HFFc6 (cell line): ENCODE measurements at places on chromosomes 1 and 21. TPM values are rescaled to one million over a fixed set of nuclear protein-coding genes. Genes with fewer than 3 reads are reported as not detected.

DNA sequence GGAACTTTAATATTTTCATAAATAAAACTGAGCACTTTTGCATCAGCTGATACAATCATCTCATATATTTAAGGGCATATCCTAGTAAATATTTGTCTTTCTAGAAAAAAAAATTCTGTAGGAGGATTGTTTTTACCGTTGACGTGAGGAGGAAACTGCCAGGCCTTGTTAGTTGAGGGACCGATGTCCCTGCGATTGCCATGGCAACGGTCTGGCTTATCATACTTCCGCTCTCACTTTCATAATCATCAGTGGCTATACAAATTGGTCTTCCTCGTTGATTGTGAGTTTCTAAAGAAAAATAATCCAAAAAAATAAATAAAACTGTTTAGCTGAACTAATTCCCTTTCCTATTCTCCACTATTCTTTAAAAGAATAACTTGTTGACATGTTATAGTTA is 69.3 kb upstream of the ANGPTL3 start:
- no peaks in the 10 kb centered on the region; the same call in 1 of the 2 replicates for H3K27me3 ChIP-seq
- no peak for DNase-seq
- no peaks in the 10 kb centered on the region for H3K4me1 ChIP-seq
- no peak overlapping the region for H3K27ac ChIP-seq
- H3K4me3 ChIP-seq: no peak overlapping the region

CYP4X1 gene
- total RNA-seq: not detected in 3 replicates

PYHIN1 gene
- not detected in 2 replicates for total RNA-seq

GRCh38 chr1:51976846-51977602 is 13.5 kb downstream of the RAB3B start:
- no peak for DNase-seq
- H3K27ac ChIP-seq: peak overlapping the region; percentile 30
- no peak overlapping the region for H3K4me3 ChIP-seq
- H3K4me1 ChIP-seq: peaks cover 64% of the 10 kb centered on the region
- H3K36me3 ChIP-seq: peaks cover 36% of the 10 kb centered on the region
- H3K27me3 ChIP-seq: no peaks in the 10 kb centered on the region

IGSF21 gene
- total RNA-seq: not detected in 2 replicates

CELA3B gene
- total RNA-seq: not detected in 3 replicates

DNA sequence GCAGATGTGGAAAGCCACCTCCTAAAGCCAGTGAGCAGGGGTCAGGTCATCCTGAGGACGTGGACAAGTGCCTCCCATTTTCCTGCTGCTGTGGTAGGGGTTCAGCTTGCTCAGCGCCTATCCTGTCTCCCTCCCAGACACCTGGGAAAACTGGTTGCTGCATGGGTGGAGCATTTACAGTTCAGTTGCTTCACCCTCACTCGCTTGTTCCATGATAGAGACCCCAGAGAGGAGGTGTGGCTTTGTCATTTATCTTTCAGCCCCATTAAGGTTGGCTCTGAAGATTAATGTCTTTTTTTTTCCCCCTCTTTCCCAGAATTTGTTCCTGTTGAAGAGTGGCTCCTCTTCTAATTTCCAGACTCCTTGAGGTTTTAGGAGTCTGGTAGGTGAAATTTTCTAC is 9.2 kb downstream of the VANGL1 start:
- no peaks in the 10 kb centered on the region; the same call in 1 of the 2 replicates for H3K27me3 ChIP-seq
- no peak overlapping the region for H3K27ac ChIP-seq
- H3K4me1 ChIP-seq: no peaks in the 10 kb centered on the region; the same call in 1 of the 2 replicates
- DNase-seq: no peak
- H3K36me3 ChIP-seq: peaks cover 6% of the 10 kb centered on the region; the same call in 1 of the 2 replicates

- no peaks in the 10 kb centered on the region for H3K4me1 ChIP-seq
- H3K36me3 ChIP-seq: no peaks in the 10 kb centered on the region
- DNase-seq: no peak
Measured at GRCh38 chr21:31133243-31133830, 95.1 kb upstream of the KRTAP19-8 start.

ANGPTL7 gene
- not detected in 3 replicates for total RNA-seq

DNA sequence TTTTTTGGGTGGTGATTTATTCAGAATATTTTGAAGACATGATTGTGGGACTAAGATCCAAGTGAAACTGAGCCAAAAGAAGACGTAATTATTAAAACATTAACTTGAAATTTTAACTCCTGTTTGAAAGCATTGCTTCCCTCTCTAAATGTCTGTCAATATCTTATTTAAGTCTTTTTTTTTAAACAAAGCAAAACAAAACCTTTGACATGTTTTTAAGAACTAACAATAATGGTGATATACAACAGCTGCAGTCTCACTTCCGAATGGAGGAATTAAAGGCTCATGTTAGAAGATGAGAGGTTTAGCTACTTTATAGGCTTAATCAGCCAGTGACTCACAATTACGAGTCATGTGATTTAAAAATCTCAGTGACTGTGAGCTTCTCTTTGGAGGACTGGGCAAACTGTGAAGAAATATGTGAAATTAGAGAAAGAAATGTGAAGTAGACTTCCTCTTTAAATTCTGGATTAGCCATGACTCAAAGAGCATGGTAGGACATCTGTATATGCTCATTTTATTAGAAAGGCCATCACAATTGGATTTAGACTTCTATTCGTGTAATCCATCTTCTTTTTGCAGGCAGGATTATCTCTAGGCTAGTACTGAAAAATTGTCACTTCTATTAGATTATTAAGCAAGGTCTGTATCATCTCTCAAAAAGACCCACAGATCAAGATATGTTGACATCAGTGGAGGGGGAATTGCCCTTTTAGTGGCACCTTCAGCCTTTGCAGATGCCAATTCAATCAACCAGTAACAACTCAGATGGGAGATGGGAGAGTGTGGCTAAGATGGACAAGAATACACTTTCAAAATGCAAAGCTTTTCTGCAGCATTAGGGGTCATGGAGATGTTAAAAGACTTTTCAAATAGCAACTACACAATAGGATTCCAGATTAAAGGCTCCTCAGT is 28.7 kb downstream of the KCNA3 start:
- no peak overlapping the region for H3K4me3 ChIP-seq
- peaks cover 12% of the 10 kb centered on the region for H3K27me3 ChIP-seq
- H3K27ac ChIP-seq: no peak overlapping the region
- H3K4me1 ChIP-seq: peaks cover 22% of the 10 kb centered on the region
- DNase-seq: peak; percentile 70

GRCh38 chr1:72869441-72869840 is 587.1 kb upstream of the NEGR1 start:
- no peak overlapping the region for H3K27ac ChIP-seq
- H3K4me1 ChIP-seq: no peaks in the 10 kb centered on the region
- H3K4me3 ChIP-seq: no peak overlapping the region
- H3K27me3 ChIP-seq: no peaks in the 10 kb centered on the region
- no peak for DNase-seq
